Amygdala (tissue), 56 donors: ENCODE measurements at places on chromosomes 4 and X.

GRCh38 chr4:20260821-20261220 lies 9.1 kb downstream of the SLIT2 start:
- DNase-seq, result no peak

GRCh38 chrX:35023683-35024082 lies 81.1 kb downstream of the FAM47B start:
- DNase-seq, result no peak

- DNase-seq, result no peak
Observed at GRCh38 chr4:3337357-3337732, 44.5 kb downstream of the RGS12 start.

GRCh38 chr4:164215113-164215741 lies 538.7 kb upstream of the SMIM31 start:
- DNase-seq, result no peak

- no peak for DNase-seq
Observed at GRCh38 chrX:15908603-15909290, 54.1 kb upstream of the AP1S2 start.

GRCh38 chrX:9430346-9430921 lies 34.4 kb upstream of the TBL1X start:
- no peak for DNase-seq

DNA sequence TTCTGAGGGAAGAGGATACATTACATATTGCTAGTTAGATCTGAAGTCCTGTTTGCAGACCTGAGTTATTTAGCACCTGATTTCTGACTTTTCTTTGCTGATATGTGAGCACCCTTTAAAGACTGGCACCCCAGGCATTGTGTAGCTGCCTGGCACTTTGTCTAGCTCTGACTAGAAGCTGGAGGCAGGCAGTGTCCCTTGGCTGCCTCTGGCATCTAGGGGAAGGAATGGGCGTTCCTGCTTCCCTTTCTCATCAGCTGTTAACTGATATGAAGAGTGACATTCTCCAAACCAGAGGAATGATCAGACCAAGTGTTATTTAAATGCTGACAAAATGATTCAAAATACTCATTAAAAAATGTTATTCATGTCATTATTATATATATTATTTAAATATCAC lies 30.3 kb upstream of the SHISA3 start:
- no peak for DNase-seq

- no peak for DNase-seq
Observed at GRCh38 chrX:10656214-10656613, 35.8 kb upstream of the MID1 start.

- no peak for DNase-seq
Observed at GRCh38 chr4:3342182-3342854, 49.5 kb downstream of the RGS12 start.

DNA sequence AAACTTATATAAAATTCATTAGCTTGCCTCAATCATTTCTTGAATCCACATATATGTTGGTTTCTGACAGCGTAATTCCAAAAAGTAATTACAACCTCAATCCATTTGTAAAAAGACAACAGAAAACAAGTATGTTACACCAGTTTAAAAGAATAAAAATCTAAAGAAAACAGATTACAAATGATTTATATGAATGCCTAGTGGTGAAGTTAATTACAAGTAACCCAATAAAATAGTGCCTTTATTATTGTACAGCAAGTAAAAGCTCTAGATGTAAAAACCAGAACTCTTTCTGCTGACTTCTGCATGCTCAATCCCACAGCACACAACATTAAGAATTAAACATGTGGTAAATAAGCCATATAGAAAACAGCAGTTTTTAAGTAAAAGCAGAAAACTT lies 197.8 kb downstream of the MAB21L2 start:
- no peak for DNase-seq

- no peak for DNase-seq
Observed at GRCh38 chrX:44482575-44482974, 60.1 kb downstream of the FUNDC1 start.

- no peak for DNase-seq
Observed at GRCh38 chr4:138053641-138054301, 188.4 kb downstream of the SLC7A11 start.

GRCh38 chr4:189445613-189446012 lies 495.1 kb upstream of the FRG1 start:
- DNase-seq, result no peak

DNA sequence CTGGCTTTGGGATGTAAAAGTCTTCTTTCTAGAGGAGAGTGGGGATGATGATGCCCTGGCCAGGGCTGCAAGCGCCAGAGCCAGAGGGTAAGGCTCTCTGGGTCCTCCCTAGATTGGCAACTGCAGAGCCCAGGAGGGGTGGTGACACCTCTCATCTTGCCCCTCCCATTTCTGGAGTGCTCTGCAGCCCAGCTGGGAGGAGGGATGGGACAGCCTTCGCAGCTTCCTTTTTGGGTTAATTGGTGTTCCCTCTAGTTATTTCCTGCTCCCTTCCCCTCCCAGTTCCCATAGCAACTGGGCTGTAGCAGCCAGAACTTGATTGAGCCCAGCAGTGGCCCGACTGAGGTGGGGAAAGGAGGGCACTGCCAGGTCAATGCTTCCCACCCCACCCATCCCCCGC lies 19.2 kb downstream of the NALF2 start:
- no peak for DNase-seq

- no peak for DNase-seq
Observed at GRCh38 chrX:107290019-107290418, 83.6 kb downstream of the DNAAF6 start.

- no peak for DNase-seq
Observed at GRCh38 chr4:2731907-2732317, 24.2 kb downstream of the TNIP2 start.

DNA sequence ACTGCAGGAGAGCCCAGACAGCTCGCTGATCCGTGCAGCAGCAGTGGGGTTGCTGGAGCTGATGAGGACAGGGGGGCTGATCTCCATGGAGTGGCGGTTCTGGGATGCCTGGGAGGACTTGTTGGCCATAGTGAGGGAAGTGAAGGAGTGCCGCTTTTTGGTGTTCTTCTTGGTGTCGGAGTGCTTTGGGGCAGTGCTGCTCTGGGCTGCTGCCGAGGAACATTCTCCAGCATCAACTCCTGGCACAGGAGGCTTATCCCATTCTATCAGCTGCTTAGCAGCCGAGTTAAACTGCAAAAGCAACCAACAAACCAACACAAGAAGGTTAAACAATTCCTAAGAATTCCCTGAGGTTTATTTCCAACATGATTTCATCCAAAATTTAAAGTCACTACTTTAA lies 126.3 kb upstream of the CBR4 start:
- no peak for DNase-seq

DNA sequence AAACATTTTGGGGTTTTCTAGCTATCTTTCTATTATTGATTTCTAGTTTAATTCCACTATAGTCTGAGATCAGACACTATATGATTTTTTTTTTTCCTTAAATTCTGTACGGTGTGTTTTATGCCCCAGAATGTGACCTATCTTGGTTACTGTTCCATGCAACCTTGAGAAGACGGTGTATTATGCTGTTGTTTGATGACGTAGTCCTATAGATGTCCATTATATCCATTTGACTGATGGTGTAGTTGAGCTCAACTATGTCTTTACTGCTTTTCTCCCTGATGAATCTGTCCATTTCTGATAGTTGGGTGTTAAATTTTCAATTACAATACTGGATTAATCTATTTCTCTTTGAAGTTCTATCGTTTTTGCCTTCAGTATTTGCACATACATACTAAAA lies 212.5 kb downstream of the NDST4 start:
- no peak for DNase-seq

GRCh38 chr4:113576947-113577678 lies 184.4 kb downstream of the CAMK2D start:
- no peak for DNase-seq

GRCh38 chrX:105468741-105469140 lies 248.2 kb upstream of the TEX13A start:
- no peak for DNase-seq

DNA sequence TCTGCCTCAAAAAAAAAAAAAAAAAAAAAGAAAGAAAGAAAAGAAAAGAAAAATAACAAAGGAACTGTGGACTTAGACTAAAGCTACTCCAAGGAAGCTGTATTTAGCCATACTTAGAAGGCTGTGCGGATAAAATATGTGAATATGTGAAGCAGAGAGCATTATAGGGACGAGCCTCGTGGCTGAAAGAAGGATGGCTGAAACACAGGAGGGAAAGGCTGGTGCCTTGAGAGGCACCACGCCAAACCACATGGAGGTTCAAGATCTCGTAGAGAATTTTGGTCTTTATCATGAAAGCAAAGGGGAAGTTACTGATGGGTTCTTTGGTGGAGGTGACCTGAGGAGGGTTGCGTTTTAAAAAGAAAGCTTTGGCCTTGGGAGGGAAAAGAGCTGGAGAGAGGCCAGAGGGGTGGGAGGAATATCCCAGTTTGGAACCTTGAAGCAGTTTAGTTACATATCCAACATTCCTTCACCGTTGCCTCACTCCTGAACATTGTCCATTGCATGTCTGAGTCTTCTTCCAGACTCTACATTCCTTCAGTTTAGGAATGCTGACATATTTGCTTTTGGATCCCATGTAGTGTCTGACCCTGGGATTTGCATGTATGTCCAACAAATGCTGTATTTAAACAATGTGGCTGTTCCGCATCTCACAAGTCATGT lies 82.5 kb downstream of the CPE start:
- no peak for DNase-seq

GRCh38 chr4:116923389-116923788 lies 162.0 kb downstream of the TRAM1L1 start:
- no peak for DNase-seq

DNA sequence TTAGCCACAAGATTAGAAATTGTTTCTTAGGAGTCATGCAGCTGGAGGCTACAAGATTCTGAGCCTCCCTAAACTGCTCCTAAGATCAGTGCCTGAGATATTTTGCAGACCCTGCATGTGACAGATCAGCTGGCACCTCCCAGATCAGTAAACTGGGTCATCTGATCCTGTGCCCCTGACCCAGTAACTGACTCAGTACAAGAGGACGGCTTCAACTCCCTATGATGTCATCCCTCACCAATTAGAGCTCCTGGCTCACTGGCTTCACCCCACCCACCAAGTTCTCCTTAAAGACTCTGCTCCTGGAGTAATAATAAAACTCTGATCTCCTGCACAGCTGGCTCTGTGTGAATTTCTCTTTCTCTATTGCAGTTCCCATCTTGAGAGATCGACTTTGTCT lies 45.4 kb upstream of the PNPLA4 start:
- no peak for DNase-seq

DNA sequence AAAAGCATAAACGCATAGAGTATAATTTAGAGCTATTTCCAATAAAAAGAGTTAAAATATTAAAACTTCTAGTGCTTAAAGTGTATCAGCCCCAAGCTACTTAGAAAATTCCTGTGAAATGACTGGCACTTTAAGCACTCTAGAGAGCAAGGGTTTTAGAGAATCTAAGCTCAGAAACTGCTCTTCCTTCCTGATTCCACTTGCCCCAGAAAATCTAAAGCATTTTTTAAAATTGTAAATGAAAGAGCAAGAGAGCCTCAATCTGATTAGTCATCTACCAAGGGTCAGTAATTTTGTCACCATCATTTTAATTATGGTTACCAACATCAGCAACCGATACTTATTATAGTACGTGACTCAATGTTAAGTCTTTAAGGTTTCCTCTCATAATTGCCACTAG lies 25.0 kb downstream of the CTPS2 start:
- DNase-seq, result no peak

- DNase-seq, result no peak
Observed at GRCh38 chrX:133685822-133686221, 270.5 kb upstream of the GPC4 start.

- DNase-seq, result no peak
Observed at GRCh38 chrX:16640823-16641222, 9.1 kb upstream of the S100G start.

DNA sequence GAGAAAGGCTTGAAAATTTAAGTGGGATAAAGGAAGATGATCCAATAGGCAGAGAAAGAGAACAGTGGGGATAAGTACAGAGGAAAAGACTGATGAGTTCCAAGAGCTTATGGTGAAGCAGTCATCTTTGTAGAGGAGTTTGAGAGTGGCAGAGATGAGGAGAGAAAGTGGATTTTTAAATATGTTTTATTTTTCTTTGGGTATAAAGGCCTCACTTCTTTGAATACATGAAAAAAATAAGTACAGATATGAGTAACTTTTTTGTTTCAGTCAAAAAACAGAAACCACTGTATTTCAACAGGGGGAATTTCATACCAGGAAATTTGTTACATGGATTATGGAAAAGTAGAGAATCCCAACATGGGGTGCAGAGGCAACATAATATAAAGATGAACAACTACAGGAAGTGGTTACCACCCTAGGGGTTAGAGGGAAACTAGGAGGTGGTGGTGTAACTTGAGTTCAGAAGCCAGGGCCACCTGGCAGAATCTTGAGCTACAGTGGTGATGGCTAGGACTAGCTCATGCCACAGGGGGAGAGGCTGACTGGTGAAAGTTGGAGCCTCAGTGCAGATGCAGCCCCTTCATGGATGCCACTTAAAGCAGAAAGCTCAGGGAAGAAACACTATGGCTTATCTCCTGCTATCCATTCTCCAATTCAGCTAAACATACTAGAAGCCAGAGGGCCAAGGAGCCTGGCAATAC lies 3.4 kb upstream of the CYBB start:
- no peak for DNase-seq

DNA sequence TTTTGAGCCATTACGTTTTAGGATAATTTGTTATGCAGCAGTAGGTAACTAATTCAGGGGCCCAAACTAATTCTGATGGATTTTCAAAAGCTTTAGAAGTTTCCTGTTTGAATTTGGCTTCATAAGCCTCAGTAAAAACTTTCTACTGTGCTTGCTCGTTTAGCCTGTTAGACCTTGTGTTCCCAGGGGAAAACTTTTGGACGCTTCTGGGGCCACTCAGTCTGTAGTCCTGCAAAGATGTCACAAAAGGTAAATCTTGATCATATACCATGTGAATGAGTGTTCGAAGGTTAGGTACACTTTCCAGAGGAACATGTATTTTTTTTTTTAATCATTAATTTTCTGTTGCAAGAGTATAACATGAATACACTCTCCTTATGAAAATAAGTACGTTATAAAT lies 70.7 kb downstream of the SUPT20HL2 start:
- DNase-seq, result no peak

- DNase-seq, result no peak
Observed at GRCh38 chr4:2423695-2424094, 4.9 kb downstream of the CFAP99 start.
